ENCODE measurements at places on chromosomes 13 and 19.

DNA sequence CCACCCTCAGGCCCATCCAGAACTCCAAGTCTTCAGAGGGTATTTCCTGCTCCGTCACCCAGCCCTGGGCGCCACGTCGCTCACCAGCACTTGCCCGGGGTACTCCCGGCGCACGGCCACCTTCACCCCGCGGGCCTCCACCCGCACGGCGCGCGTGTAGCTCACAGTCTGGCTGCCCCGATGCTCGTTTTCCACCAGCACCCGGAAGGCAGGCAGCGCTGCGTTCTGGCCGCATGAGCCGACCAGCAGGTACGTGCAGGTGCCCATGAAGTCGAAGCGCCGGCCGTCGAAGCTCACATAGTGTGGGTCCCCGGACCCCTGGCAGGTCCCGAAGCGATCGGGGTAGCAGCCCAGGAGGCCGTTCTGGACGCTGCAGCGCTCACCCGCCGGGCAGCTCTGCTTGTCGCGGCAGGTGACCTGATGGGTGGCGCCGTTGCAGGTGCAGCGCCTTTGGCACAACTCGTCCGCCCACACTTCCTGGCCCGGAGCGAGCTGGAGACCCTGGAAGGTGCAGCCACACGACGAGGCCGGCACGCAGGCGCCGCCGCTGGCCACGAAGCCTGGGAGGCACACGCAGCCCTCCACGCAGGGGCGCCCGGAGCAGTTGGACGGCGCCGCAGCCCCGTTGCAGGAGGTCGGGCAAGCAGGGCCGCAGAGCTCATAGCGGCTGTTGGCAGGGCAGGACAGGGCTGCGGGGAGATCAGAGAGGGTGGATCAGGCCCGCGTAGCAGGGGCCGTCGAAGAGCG, 19.2 kb downstream of the FCGBP start:
- DNase-seq: no peak

- peak; percentile 33 for DNase-seq
These were observed 20.5 kb downstream of the DZIP1 start for GRCh38 chr13:95624020-95624419.

GRCh38 chr19:27679399-27679798, 1533.6 kb downstream of the UQCRFS1 start:
- DNase-seq: no peak

DNA sequence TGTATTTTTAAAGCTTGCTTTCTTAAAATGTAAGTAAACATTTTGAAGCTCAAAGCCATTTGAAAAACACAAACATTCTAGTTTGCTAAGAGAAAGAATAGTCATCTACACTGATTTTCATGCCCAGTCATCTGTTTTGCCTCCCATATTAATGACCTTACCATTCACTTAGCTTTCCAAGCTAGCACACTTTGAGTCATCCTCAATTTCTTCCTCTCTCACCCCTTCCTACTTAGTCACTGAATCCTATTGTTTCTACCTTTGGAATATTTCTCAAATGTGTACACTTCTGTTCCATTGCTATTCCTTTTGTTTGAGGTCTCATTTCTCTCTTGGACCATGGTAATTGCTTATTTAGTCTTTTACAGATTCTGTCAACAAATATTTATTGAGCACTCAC, 7.3 kb upstream of the HS6ST3 start:
- no peak for DNase-seq

DNA sequence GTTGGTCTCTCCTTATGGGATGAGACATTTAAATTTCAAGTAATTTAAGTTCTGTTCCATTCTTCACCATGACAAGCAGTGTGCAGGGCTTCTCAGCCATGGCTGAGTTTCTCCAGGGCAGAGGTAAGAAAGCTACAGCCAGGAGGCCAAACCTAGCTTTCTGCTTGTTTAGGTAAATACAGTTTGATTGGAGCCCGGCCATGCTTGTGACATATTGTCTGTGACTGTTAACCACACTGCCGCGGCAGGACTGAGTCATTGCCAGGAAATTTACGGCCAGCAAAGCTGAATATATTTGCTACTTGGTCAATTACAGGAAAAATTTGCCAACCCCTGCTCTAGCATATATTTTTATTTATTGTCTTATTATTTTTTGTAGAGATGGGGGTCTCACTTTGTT, 10.7 kb downstream of the NLRP8 start:
- peak; percentile 22 for DNase-seq

- no peak for DNase-seq
These were observed 114.5 kb downstream of the STK24 start for GRCh38 chr13:98462241-98462882.

GRCh38 chr19:47247308-47247990, 8.9 kb upstream of the CCDC9 start:
- DNase-seq: no peak

DNA sequence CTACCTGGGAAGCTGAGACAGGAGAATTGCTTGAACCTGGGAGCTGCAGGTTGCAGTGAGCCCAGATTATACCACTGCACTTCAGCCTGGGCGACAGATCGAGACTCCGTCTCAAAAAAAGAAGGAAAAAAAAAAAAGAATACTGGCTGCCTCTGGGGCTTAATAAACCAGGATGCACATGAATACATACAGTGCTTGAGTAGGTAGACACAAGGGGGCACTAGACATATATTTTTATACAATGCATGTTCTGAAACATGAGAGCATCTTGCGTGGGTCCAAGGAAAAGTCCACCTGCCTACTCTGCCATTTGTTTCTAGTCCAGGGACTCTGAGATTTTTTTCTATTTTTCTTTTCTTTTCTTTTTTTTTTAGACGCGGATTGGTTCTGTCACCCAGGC, 31.2 kb downstream of the KEAP1 start:
- peak; percentile 59 for DNase-seq

GRCh38 chr19:48830965-48831364, 5.3 kb downstream of the HSD17B14 start:
- DNase-seq: no peak

GRCh38 chr19:17778968-17779929, 15.7 kb upstream of the B3GNT3 start:
- no peak for DNase-seq

All from HTR-8/SVneo (cell line).